Vagina (tissue), 2 donors: ENCODE measurements at places on chromosomes 16 and 17. TPM values are rescaled to one million over a fixed set of nuclear protein-coding genes. Genes with fewer than 3 reads are reported as not detected.

- DNase-seq = no peak
These were observed 228.5 kb downstream of the TOX3 start for GRCh38 chr16:52318302-52319009.

GRCh38 chr17:47973541-47973940 lies 2.6 kb downstream of the CDK5RAP3 start:
- no peak for DNase-seq

GRCh38 chr16:82034981-82035612 lies at the start of gene HSD17B2:
TSS of gene HSD17B2 (plus strand) at chr16:82035253. CDS start at chr16:82035425, 172 bp downstream.
- DNase-seq = no peak

DNA sequence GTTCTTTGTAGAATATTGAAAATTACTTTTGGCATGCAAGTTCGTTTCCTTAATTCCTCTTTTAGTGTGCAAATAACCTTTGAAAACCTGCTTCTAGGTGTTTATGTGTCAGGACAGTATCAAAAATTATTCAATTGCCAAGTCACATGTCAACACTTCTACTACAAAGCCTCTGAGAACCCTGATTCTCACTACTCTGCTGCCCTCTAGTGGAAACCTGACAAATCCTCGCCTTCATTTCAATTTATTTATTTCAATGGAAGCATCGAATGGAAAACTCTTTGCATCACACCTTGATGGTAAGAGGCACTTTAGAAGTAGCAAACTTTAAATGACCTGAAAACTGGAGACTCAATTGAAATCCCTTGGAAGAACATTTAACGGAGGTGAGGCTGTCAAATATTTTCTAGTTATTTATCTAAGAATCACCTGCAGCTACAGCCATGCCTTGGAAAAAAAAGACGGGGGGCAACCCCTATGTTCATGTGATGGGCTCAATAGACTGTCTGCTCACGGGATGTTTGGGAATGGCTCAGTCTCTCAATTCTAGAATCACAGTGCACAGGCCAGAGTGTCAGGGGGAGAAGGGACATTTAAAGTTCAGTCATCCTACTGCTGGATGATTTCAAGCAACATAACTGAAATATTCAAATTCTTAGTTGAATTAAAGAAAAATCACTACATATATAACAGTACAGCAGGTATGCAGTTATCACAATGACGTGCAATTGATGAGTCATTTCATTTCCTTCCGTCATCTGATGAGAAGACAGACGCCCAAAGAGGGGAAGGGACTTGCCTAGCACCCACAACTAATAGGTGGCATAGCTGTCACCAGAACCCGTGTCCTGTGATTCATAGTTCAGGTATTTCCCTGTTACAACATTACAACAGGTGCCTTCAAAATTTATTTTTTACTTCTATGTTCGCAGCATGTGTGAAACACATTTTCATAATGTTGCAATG lies 563.9 kb downstream of the TOX3 start:
- no peak for DNase-seq

GRCh38 chr16:89936508-89936907 lies 12.0 kb upstream of the DEF8 start:
- no peak for DNase-seq

- DNase-seq = no peak
These were observed 21.2 kb upstream of the GINS2 start for GRCh38 chr16:85709766-85710585.

GRCh38 chr17:64573214-64573613 lies 66.4 kb downstream of the CEP95 start:
- no peak for DNase-seq

DNA sequence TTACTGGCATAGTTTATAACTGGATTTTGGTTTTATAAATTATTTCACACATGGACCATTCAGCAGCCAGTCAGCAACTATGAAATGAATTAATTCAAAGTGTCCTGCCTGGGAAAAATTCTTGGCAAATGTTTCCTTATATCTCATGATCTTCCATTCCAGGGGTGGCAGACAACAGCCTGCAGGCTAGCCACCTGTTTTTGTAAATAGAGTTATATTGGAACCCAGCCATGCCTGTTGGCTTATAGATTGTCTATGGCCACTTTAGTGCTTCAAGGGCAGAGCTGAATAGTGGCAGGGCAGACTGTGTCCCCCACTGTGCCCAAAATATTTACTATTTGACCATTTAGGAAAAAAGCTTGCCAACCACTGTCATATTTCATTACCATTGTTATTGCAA lies 613.7 kb downstream of the TMEM114 start:
- no peak for DNase-seq

- DNase-seq = no peak
These were observed 60.1 kb upstream of the TMEM132E start for GRCh38 chr17:34519282-34519681.

DNA sequence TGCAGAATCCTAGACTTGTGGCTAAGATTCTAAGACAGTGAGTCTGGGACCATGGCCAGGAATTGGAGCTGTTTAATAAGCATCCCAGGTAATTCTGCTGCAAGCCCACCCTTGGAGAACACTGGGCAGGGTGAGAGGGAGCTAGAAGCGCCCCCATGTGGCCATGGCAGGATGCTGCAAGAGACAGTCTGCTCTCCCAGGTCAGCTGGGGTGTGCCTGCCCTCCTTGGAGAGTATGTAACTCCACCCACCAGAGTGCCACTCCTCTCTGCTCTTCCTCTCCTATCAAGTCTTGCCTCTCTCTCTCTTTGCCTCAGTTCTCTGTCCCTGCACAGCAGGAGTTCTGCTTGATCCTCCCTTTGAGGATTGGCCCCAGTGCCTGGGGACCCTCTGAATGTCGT lies 14.9 kb downstream of the RCVRN start:
- no peak for DNase-seq

DNA sequence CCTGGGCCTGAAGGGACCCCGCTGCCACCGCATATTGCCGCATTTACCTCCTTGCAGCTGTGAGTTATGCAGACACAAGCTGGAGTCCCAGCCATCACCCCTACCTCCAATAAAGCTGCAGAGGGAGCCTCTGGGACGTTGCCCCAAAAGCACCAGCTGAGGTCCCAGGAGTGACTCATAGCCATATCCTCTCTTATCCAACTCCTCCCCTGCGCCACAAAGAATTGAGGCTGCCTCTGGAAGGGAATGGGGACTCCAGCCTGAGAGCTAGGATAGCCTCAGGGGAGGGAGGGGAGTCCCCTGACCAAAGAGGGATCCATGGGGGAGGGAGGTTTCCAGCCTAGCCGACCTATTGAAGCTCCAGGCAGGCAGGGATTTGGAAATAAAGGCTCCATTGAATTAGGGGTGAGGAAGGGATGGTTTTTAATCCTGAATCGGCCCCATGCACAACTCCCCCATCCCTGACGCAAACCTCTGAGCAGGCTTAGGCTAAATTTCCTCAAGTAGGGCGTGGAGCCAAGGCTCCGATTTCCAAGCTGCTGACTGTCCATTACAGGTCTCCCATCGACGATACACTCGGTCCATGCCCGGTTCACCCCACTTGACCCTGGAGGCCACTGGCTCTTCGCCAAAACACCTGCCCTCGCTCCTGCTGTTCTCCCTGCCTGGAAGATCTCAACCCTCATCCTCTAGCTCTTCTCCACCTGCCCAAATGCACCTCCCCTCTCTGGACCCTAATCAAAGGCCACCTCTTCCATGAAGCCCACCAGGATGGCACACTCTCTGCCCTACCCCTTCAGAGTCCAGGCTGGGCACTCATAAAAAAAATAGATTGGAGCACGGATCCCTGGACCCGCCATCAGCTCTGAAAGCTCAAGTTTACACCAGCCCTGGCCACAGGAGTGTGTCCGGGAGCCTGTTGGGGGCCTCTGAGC lies 27.5 kb downstream of the PIMREG start:
- DNase-seq = no peak

DNA sequence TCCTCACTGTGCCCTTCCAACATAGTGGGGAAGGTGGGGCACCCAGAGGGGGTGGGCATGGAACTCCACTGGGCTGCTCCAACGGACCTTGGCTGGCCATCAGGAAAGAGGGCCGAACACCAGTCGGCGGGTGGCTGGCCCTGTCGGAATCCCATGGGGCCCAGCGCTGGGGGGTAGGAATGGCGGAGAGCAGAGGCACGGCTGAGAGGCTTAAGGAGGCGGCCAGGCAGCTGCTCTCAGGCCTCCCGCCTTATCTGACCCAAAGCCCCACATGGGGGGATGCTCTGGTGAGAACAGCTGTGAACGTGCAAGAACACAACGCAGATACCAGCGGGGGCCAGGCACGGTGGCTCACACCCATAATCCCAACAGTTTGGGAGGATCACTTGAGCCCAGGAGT lies 4.4 kb upstream of the MYO1C start:
- DNase-seq = no peak

DNA sequence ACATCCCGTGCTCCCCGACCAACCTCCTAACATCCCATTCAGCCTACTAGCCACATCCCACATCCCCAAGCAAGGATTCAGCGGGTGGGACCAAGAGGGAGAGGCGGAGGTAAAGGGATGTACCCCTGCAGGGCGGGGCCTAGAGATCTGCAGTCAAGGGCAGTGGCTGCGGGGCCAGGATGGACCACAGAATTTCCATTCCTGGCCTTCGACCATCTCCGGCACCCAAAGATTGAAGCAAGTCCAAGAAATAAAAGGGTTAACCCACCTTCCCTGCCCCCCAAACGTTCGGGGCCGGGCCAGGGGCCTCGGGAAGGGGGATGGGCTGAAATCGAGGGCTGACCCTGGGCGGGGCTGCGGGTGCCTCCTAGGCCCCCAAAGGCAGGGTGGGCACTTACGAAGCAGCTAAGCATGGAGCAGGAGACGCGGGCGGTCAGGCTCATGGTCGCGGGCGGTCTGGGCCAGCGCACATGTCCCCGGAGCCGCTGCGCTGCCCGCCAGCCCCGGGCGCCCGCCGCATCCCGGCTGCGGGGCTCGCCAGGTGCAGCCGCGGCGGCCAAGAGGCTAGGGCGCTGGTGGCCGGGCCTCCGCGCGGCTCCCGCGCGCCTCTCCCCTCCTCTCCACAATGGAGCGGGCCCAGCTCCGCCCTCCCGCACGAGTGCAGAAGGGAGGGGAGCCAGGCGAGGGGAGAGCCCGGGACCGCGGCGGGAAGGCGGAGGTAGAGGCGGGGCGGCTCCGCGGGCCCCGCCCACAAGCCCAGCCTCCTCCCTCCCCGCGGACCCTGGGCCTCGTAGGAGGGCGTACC lies at the start of gene MTMR4:
TSS of gene MTMR4 (minus strand) at position 674 of the 805 bp plus-strand sequence. CDS start at position 443, 231 bp downstream.
- no peak for DNase-seq

DNA sequence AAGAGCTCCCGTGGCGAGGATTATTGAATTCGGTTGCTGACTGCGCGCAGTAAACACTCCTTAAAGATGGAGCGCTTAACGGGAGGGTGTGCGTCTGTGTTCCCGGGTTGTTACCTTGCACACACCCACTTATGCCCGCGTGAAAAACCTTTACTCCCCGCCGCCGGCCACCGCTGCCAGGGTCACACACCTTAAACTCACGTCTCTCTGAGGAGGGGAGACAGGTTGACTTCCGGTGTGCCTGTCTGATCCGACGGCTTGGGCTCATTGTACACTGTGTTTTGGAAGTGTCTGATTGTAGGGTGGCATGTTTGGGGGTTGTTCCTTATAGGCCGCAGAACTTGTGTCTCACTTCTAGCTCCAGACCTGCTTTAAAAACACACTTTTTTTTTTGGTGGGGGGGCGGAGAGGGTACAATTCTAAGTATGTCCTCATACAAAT lies 66.8 kb downstream of the KPNA2 start:
- no peak for DNase-seq

DNA sequence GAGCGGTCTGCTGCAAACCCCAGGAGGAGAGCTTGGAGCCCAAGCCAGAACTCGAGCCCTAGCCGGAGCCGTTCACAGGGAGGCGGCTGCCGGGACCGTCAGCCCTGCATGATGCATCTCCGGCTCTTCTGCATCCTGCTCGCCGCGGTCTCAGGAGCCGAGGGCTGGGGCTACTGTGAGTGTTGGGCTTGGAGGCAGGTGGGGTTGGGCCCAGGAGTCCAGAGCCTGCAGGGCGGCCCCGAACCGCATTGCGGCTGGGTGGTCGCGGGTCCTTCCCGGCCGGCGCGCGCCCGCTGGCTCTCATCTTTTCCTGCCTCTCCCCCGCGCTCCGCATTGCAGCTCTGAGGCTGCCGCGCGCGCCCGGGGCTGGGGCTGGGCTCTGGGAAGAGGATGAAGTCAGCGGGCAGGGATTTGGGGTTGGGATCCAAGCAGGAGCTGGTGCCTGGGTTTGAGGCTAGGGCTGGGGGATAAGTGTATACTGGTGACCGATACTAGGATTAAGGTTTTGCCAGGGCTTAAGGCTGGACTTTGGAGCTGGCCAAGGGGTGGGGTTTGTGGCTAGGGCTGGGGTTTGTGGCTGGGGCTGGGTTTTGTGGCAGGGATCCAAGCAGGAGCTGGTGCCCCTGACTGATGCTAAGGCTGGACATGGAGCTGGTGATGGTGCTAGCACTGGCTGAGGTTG lies 532 bp downstream of the CNTNAP1 start:
- no peak for DNase-seq

- no peak for DNase-seq
These were observed 11.0 kb downstream of the ZSCAN32 start for GRCh38 chr16:3389663-3390338.

DNA sequence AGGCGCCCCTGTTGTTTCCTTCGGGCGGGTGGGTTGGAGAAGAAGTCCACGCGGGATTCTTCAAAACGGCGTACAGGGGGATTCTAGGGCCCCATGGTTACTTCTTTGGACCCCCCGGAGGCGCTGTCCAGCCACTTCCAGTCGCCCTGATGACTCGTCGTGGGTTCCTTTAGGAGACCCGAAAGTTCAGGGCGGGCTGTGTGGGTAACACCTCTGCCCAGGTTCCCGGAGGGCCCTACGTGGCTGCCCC lies 716 bp upstream of the HIC1 start:
- no peak for DNase-seq

Gene PRR11
- 7.9 TPM for total RNA-seq

Gene TAT
- not detected for total RNA-seq

Gene SPNS3
- not detected for total RNA-seq

Gene ITGB4
- total RNA-seq = 169 TPM

Gene CACNG1
- total RNA-seq = not detected

Gene PDIA2
- not detected for total RNA-seq

Gene CBLN1
- total RNA-seq = not detected

Gene PERCC1
- not detected for total RNA-seq

Gene METRN
- 32.2 TPM for total RNA-seq
